Hepatocyte (in vitro differentiated cells): ENCODE measurements at places on chromosomes 3 and 15. TPM values are rescaled to one million over a fixed set of nuclear protein-coding genes. Genes with fewer than 3 reads are reported as not detected.

DNA sequence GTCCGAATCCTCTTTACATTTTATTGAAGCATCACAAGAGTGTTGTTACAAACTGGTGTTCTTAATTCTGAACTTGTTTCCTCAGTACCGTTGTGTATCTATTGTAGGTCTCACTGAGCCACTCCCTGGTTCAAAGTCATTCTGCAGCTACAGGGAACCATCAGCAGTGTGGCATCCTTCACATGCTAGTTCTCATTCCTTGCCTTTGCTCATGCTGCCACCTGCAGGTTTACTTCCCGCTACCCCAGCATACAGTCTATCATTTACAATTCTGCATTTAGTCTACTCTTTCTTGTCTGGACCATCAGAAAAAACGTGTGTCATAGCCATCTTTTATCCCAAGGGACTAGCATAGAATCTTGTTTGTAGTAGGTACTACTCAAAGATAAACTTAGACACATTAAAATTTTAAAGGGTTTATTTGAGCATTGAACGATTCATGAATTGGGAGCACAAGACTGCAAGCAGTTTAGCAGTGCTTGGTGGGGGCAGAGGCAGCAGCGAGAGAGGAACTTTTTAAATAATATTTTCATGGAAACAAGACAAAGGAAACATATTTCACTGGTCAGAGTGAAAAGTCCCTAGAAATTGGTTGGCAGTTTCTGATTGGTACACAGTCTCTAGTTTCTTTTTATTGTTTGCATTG is 402.1 kb downstream of the CADM2 start:
- no peak overlapping the region for H3K27ac ChIP-seq
- no peaks in the 10 kb centered on the region for H3K4me1 ChIP-seq
- no peaks in the 10 kb centered on the region for H3K27me3 ChIP-seq
- no peaks in the 10 kb centered on the region for H3K36me3 ChIP-seq

DNA sequence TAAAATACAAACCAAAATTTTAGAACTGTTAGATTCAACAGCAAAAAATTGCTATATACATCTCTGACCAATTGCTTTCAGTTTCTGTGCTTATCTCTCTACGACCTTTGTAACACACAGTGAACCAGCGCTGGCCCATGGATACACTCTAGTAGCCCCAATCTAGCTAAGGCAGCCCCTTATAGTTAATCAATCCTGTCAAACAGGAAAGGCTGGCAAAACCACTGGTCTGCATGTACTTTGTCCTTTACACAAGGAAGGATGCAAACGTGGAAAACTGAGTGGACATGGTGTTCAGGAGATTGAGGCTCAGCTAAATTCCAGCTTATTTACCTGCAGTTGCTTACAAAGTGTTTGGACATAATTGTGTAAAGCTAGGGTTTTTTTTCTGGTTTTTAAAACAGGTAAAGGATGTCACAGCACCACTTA is 25.9 kb downstream of the ADGRG7 start:
- no peaks in the 10 kb centered on the region for H3K27me3 ChIP-seq
- peaks cover 21% of the 10 kb centered on the region for H3K4me1 ChIP-seq
- H3K27ac ChIP-seq: peak overlapping the region; percentile 80
- no peaks in the 10 kb centered on the region for H3K36me3 ChIP-seq
- no peak overlapping the region for H3K4me3 ChIP-seq

DNA sequence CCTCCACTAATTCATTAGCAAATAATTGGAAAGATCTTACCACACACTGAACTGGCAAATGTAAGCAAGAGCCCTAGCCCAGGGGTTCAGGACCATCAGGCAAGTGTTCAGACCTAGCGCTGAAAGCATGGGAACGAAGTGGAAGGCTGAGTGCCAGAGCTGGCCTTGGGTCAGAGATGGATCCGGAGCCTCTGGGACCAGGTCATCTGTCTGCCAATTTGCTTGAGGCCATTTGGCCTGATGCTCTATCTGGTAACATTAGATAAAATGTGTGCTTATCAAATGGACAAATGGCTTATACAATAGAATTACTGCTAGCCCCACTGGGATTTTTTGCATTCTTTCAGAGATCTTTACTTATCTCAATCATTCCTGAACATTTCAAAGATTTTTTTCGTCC is 1.4 kb upstream of the TMC3 start:
- H3K4me1 ChIP-seq: peaks cover 8% of the 10 kb centered on the region
- H3K4me3 ChIP-seq: no peak overlapping the region
- H3K27ac ChIP-seq: no peak overlapping the region
- H3K36me3 ChIP-seq: no peaks in the 10 kb centered on the region

- no peaks in the 10 kb centered on the region for H3K36me3 ChIP-seq
- no peaks in the 10 kb centered on the region for H3K27me3 ChIP-seq
- H3K27ac ChIP-seq: no peak overlapping the region
- H3K4me3 ChIP-seq: no peak overlapping the region
- no peak for DNase-seq
- no peaks in the 10 kb centered on the region for H3K4me1 ChIP-seq
These were observed 50.4 kb downstream of the ADAM10 start for GRCh38 chr15:58698887-58699641.

DNA sequence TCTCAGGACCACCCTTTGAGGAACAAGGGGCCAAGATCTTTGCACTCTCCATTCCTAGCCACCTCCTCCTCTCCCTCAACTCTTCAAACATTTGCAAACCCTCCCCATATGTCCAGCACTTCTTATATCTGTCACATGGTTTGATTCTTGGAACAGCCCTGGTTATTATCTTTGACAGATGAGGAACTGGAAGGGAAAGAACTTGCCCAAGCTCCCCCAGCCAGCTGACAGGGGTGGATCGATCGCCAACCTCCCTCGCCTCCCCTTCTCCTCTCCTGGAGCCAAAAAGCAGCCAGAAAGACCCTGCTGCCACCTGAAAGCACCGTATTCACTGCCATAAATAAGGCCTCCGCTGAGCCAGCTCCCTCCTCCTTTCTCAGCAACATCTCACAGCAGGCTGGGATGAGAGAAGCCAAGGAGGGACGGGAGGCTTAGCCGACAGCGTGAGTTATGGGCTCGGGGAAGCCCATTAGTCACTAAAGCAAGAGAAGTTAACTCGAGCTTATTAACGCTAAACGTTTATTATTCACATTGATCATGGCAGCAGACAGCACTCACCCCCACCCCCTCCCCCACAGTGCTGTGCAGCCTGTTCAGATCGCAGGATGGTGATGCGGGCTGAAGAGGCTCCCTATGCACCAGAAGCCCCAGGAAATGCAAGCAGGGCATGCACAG is 22.2 kb upstream of the FGD5 start:
- no peak overlapping the region for H3K27ac ChIP-seq
- H3K27me3 ChIP-seq: peaks cover 3% of the 10 kb centered on the region
- no peak overlapping the region for H3K4me3 ChIP-seq
- DNase-seq: no peak
- no peaks in the 10 kb centered on the region for H3K36me3 ChIP-seq

DNA sequence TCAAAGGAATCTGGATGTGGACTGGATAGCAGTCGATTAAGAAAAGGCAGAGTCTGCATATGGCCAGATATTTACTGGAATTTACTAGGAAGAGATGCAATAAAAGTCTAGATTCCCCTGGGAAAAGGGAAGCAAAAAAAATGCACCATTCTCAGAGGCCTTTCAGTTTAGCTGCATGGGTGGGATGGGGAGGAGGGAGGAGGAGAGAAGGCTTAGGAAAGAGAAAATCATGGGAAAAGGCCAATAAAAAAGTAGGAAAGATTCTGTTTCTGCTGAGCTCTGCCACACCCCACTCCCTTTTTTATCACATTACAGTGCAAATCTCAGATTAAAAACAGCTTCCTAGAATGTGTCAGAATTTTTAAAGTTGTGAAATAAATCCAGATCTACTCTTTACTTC is 103.6 kb downstream of the ADAMTS9 start:
- H3K27ac ChIP-seq: no peak overlapping the region
- no peaks in the 10 kb centered on the region for H3K4me1 ChIP-seq
- no peaks in the 10 kb centered on the region for H3K36me3 ChIP-seq
- no peak overlapping the region for H3K4me3 ChIP-seq
- DNase-seq: no peak

DNA sequence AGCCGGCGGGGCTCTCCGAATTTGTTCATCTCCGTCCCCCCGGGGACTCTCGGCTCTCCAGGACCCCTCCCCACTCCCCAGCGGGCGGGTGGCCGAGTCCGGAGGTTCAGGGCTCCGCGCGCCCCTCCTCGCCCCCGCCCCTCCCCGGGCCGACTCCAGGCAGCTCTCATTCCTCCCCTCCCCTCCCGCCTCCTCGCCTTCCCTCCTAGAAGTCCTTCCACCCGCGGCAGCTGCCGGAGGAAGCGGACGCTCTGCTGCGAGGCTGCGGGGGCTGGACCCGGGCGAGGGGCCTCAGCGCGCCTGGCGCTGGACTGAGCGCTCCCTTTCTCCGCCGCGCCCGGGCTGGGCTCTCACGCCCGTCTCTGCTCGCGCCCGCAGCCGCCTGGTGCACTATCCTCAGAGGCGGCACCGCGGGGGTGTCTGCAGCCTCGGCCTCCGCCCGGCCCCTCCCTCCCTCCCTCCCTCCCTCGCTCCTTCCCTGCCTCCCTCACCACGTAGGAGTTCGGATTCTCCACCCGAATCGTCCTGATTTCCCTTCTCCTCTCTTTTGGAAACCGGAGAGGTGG is at the start of gene ROBO2:
Gene ROBO2, plus strand, starts transcription at position 494 of the 566 bp plus-strand sequence. CDS start 687 bp downstream, outside the sequence.
- peak within 1 kb of the TSS; percentile 30 for H3K4me3 ChIP-seq
- DNase-seq: peak; percentile 80
- no peaks in the 10 kb centered on the region for H3K27me3 ChIP-seq

GRCh38 chr3:31747785-31748184 is 215.1 kb downstream of the STT3B start:
- no peak overlapping the region for H3K27ac ChIP-seq
- H3K27me3 ChIP-seq: no peaks in the 10 kb centered on the region
- H3K36me3 ChIP-seq: no peaks in the 10 kb centered on the region
- H3K4me1 ChIP-seq: peaks cover 8% of the 10 kb centered on the region

DNA sequence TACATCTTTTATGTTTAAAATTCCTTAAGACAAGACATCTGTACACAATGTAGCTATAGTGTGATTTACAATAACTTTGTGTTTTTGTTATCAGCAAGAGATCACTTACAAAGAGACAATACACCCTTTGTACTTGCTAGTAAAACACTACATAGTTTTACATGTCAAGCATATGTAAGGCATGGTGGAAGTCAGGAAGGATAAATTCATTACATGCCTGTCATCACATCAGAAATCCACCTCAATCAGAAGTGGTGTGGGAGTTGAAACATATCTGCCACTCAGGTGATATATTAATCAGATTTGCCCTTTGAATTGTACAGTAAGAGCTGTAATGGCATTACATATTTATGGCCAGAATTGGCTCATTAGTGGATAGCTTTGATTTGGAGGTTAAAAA is 95.5 kb downstream of the MBNL1 start:
- no peaks in the 10 kb centered on the region for H3K27me3 ChIP-seq
- no peaks in the 10 kb centered on the region for H3K36me3 ChIP-seq
- no peak overlapping the region for H3K4me3 ChIP-seq
- no peak for DNase-seq
- H3K27ac ChIP-seq: no peak overlapping the region

DNA sequence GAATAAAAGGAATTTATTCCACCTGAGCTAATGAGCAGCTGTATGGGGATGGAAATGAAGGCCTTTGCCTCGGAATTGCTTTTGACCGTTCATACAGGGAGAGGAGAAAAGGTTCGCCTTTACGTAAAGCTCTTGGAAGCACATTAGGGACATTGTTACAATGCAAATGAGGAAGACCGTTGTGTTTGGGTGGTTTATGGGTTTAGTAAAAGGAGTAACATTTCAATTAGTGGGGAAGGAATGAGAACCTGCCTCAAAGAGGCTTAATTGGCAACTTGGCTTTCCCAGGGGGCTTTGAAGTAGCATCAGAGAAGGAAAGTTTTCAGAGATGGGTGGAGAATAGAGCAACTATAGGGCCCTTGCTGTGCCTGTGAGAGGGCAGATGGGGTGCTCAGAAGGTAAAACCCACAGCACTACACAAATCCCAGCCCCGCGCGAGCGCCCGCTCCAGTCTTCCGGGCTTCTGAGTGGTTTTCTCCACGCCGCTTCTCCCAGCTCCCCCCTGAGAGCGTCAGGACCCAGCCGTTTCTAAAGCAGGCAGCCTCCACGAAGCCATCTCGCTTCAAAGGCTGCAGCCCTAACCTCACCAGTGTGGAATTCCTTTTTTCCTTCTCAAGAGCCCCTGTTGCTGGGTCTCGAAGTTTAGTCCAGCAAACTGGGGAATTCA is 192.0 kb upstream of the HES1 start:
- no peak for DNase-seq
- no peaks in the 10 kb centered on the region for H3K27me3 ChIP-seq
- peaks cover under 1% of the 10 kb centered on the region for H3K4me1 ChIP-seq
- no peak overlapping the region for H3K27ac ChIP-seq

- H3K27ac ChIP-seq: no peak overlapping the region
- H3K36me3 ChIP-seq: no peaks in the 10 kb centered on the region
- peak; percentile 19 for DNase-seq
- no peak overlapping the region for H3K4me3 ChIP-seq
These were observed 334.0 kb upstream of the KCNMB2 start for GRCh38 chr3:178202194-178202593.

- no peak overlapping the region for H3K4me3 ChIP-seq
- H3K27me3 ChIP-seq: no peaks in the 10 kb centered on the region
These were observed 149.4 kb downstream of the ROBO2 start for GRCh38 chr3:77189258-77189657.

DNA sequence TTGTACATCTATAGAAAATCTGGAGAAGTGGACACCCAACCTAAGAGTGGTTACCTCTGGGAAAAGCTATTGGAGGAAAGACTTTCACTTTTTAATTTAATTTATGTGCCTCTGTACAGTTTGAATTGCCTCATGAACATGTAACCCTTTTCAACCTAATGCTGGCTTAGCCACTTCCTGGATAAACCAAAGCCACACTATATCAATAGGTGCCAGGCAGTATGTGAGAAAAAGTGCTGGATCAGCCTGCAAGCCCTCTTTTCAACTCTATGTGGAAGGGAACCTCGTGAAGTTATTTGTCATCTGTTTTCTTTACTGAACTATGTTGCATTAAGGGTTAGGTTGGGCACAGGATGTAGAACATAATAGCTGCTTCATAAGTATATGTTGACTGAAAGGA is 9.3 kb upstream of the TOPAZ1 start:
- DNase-seq: no peak
- H3K27ac ChIP-seq: no peak overlapping the region
- no peaks in the 10 kb centered on the region for H3K36me3 ChIP-seq
- no peaks in the 10 kb centered on the region for H3K27me3 ChIP-seq
- no peak overlapping the region for H3K4me3 ChIP-seq
- peaks cover 6% of the 10 kb centered on the region for H3K4me1 ChIP-seq

The FILIP1L gene
- 48.2 and 54.9 TPM in 2 replicates for total RNA-seq

The CD200 gene
- total RNA-seq: 6.7 and 12.6 TPM in 2 replicates

The PLIN1 gene
- 3.5 and 6.3 TPM in 2 replicates for total RNA-seq

The C3orf80 gene
- total RNA-seq: 0.32 and 0.47 TPM in 2 replicates

The IFT80 gene
- total RNA-seq: 43.3 and 48.2 TPM in 2 replicates

The RUBCN gene
- 7.2 and 8.5 TPM in 2 replicates for total RNA-seq

The GABRB3 gene
- total RNA-seq: 1.8 and 3.4 TPM in 2 replicates

The KLHL25 gene
- total RNA-seq: 5.9 and 10.0 TPM in 2 replicates

The TNIK gene
- 13.8 and 15.0 TPM in 2 replicates for total RNA-seq

The TGM4 gene
- 0.43 TPM in 1 of 2 replicates, not detected in the other for total RNA-seq
